HS-27A (cell line): ENCODE measurements at places on chromosomes 3 and 15.

DNA sequence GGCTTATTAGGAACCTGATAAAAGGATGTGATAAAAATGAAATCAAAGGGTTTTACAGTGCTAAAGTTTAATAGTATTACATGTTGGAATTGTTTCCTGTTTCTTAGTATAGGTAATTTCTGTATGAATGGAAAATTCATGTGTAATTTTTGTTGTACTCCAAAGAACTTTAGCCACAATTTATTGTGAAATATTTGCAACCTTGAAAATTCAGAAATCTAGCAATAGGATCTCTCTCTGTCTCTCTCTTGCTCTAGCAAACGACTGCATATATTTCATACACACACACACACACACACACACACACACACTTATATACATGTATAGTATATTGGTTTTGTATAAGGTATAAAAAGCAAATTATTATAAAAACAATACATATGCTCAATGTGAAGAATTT is 59.6 kb downstream of the PIAS1 start:
- no peak for DNase-seq

DNA sequence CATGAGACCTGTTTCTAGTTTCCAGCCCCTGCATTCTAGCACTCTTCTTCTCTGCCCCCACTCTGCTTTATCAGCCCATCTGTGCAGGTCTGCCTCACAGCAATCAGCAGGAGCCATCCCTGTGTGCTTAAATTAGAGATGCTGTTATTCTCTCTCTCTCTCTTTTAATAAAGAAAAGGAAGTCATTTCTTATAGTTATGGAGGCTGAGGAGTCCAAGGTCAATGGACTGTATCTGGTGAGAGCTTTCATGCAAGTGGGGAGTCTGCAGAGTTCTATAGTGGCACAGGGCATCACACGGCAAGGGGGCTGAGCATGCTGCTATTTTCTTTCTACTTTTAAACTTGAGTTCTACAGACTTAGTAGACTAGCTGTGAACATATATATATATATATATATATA is 4.5 kb upstream of the ST6GAL1 start:
- no peak for DNase-seq

DNA sequence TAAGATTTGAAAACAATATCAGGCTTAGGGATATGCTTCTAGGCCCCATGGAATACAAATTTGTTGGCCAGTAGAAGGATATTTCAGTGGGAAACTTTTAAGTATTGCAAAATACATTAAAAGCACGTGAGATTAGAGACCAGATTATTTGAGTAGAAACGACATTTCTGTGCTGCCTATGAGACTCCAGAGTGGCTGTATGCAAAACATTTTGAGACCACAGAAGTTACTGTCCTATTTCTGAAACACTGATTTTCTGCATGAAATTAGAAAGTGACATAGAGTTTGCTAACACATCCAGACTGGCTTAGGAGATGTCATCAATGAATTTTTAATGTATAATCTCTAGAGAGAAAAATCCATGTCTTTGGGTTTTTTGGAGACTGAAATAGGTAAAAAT is 99.8 kb downstream of the KCNH8 start:
- DNase-seq = no peak

GRCh38 chr3:66948041-66948440 is 50.1 kb upstream of the KBTBD8 start:
- no peak for DNase-seq

GRCh38 chr3:177234121-177234520 is 36.8 kb upstream of the TBL1XR1 start:
- no peak for DNase-seq

DNA sequence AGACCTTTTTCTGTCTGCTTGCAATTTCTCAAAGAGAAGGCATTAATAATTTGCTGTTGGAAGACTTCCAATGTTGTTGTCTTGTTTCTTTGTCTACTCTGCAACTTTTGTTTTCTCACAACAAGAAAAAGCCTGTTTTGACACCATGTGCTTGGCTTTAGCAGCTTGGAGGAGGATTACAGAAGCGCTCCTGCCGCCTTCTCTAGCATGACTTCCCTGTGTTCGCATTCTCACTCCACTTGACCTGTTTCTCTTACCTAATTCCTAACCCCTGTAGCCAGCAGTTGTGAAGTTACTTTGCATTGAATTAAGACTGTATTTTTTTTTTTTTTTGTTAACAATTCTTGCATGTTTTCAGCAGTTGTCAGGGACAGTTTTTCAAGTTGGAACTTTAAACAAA is 235.3 kb upstream of the GOLIM4 start:
- no peak for DNase-seq

- DNase-seq = no peak
Observed at GRCh38 chr3:17931131-17931530, 188.7 kb upstream of the TBC1D5 start.

- no peak for DNase-seq
Observed at GRCh38 chr15:66598095-66598815, 32.5 kb upstream of the LCTL start.

DNA sequence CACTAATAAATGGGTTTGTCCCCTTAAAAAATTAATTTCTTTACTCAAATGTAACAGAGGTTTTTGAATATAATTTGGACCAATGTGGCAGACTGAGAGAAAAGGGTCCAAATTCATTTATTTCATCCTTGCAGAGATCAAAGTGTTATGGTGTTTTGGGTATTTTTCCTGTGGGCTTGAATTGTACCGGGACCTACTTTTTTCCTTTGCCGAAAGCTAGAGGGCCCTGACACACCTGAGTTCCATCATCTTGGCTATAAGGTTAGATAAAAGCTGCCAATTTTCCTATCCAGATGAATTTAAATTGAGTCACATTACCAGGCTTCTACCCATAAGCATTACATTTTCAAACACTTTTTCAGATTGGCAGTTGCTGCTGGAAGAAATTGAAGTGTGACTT is 908 bp downstream of the CCNB2 start:
- no peak for DNase-seq

- DNase-seq = no peak
Observed at GRCh38 chr3:34869696-34870095, 769.6 kb upstream of the ARPP21 start.

DNA sequence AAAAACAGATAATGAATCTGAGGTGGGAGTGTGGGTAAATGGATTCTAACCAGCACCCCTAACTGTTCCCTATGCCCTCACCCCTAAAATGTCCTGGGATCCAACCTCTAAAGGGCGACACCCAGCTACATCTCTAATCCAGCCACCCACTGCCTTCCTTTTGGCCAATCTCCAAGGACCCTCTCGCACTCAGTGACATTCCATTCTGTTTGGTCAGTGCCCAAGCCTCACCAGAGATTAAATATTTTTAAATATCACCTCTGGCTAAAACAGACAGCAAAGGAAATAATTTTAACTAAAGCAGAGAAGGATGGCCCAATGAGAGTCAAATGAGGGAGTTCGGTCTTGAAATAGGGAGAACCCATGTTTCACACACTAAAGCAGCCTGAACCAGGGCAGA is 19.9 kb upstream of the SCN10A start:
- DNase-seq = no peak
